Breast epithelium (tissue), 4 donors: ENCODE measurements at places on chromosomes 2 and 18. TPM values are rescaled to one million over a fixed set of nuclear protein-coding genes. Genes with fewer than 3 reads are reported as not detected.

GRCh38 chr18:50749945-50750344, 69.9 kb downstream of the MRO start:
- no peak for DNase-seq

DNA sequence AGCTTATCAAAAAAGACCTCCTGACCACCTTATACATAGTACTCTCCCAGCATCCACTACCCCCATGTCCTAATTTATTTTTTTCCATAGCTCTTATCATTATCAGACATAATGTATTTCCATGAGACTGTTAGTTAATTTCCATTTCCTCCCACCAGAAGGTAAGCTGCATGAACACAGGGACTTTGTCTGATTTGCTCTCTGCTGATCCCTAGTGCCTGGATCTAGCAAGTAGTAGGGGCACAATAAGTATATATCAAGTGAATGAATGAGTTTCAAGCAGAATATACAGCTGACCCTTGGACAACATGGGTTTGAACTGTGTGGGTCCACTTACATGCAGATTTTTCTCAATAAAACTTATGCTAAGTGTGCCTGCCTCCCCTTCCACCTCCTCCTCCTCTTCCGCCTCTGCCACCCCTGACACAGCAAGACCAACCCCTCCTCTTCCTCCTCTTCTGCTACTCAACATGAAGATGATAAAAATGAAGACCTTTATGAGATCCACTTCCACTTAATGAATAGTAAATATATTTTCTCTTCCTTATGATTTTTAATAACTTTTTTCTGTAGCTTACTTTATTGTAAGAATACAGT, 53.8 kb downstream of the CTAGE1 start:
- no peak for DNase-seq

GRCh38 chr18:34609986-34610648, 100.0 kb upstream of the DTNA start:
- DNase-seq, result no peak

DNA sequence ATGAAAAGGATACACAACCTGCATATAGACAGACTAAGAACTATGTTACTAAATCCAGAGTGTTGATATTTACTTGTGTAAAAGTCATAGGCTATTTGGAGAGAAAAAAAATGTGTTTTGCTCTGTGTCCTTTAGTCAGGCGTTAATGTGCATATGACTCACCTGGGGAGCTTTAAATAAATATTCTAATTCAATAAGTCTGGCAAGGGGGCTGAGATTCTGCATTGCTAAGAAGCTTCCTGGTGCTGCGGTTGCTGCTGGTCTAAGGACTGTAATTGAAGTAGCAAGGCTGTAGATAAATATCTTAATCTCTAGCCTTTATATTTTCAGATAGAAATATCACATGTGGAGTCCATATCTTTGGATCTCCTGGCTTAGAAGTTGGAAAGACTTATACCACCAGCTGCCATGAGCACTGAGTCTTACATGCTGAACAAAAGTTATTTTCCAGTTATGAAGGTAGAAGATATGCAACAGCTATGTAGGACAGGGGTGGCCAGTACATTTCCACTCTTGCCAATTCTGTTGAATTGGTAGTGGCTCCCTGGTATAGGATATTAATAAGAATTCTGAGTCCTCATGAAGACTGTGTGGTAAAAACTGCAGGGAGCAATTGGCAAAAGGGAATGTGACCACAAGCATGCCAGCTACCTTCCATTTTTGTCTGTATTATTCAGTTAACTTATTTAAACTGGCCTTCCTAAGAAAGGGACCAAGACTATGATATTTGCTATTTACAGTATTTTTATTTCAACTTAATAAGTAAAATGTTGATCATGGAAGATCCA, 4.8 kb downstream of the SPAG16 start:
- DNase-seq, result no peak

DNA sequence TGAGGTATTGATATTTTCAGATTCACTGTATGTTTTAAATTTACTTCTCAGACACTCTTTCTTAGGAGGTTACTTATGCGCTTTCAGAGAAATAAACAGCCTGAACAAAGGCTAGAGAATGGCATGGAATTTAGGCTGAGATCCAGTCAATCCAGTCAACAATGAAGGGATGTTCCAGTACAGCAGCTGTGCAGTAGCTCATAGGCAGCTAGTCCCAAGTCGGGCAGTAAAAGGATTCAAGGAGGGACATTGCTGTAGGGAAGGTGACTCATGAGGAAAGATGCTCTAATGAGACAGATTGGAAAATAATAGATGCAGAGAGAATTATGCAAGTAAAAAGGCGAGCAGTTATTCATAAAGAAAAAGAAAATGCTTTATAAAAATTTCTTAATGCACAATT, 397.9 kb upstream of the RGPD4 start:
- DNase-seq, result no peak

DNA sequence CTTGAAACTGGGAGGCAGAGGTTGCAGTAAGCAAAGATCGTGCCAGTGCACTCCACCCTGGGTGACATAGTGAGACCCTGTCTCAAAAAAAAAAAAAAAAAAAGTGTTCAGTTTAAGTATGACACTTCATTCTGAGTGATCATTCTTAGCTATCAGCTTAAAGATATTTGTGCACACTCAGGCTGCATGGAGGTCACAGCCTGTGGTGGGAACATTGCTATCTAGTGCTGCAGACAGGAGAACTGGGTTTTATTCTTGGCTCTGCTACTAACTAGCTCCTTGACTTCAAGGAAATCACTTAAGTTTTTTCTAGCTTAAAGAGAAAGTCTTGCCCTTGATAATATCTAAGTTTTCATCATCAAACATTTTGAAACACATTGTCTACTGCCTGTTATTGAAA, 391.3 kb upstream of the CDH7 start:
- no peak for DNase-seq

GRCh38 chr2:212592695-212593094, 54.1 kb upstream of the ERBB4 start:
- no peak for DNase-seq

DNA sequence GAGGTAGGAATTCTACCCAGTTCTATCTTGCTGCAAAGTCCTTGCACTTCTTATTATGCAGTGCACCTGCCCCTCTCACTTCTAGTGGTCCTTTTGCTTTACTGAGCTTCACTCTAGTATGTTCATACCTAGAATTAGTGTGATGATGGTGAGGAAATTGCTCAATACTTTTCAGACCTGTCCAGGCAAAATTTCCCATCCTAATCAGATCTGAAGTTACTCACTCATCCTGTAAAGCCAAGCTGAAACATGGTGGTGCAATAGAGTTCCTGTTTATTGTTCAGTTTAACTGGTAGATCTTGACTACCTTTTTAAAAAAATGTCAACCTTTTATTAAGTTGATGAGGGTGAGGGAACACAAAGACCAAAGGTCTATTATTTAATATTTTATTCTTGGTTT, 12.6 kb upstream of the FIGN start:
- no peak for DNase-seq

Gene GNLY
- 2.6 TPM for total RNA-seq

Gene C2orf78
- total RNA-seq, result not detected

Gene UBE2E3
- total RNA-seq, result 77.0 TPM

Gene FHOD3
- 13.1 TPM for total RNA-seq
